Stimulated activated CD4-positive, alpha-beta T cell treated with anti-CD3 and anti-CD28 coated beads, Interleukin-12 subunit alpha, Interleukin-12 subunit beta, amount 100 ng/mL, for 48 hours (primary cell): ENCODE measurements at places on chromosomes 2 and 18.

DNA sequence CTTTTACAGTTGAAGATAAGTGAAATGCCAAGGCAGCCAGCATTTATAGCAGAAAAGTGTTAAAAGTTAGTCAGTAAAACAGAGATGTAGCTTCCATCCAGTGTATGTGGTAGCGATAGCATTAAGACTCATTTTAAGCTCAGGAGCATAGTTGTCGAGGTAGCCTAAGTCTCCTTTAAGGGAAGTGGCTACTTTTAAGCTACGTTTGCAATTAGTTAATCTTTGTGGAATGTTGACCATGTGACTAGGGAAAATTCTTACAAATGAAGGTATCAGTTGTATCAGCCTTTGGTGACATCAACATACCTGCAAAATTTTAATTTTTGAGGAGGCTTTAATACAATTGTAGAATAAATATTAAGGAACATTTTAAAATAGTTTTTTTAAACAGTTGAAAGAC lies 61.9 kb downstream of the LHCGR start:
- DNase-seq: no peak

- DNase-seq: no peak
Measured at GRCh38 chr2:46780801-46781445, 134.7 kb downstream of the MCFD2 start.

GRCh38 chr18:37138456-37138855 lies 309.5 kb downstream of the KIAA1328 start:
- DNase-seq: no peak

DNA sequence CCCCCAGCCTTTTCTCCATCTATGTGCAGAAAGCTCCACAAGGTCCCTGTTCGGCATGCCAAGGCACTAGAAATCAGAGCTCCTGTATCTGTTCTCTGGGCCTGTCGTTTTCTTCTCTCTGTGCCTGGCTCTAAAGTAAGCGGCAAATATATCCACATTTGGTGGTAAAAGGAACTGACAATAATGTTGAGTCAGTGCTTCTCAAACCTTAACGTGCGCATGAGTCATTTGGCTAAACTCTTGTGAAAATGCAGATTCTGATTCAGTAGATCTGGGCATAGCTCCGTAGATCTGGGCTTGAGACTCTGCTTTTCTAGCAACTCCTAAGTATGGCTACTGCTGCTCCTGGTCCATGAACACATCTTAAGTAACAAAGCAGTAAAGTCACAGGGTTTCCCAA lies 16.5 kb upstream of the ACSL3 start:
- no peak for DNase-seq

DNA sequence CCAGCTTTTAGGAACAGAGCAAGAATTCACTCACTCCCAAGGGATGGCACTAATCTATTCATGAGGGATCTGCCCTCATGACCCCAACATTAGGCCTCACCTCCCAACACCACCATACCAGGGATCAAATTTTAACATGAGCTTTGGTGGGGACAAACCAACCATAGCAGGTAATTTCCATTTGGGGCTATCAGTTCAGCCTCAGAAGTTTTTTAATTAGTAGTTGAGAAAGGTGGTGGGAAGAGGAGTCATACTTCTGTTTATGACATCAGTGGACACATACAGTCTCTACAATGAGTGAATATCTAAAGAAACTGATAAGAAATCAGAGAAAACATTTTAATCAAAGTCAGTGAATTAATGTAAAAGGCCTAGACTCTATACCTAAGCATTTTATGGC lies 59.6 kb upstream of the EMILIN2 start:
- no peak for DNase-seq

- no peak for DNase-seq
Measured at GRCh38 chr2:216478151-216478550, 20.5 kb upstream of the RPL37A start.

DNA sequence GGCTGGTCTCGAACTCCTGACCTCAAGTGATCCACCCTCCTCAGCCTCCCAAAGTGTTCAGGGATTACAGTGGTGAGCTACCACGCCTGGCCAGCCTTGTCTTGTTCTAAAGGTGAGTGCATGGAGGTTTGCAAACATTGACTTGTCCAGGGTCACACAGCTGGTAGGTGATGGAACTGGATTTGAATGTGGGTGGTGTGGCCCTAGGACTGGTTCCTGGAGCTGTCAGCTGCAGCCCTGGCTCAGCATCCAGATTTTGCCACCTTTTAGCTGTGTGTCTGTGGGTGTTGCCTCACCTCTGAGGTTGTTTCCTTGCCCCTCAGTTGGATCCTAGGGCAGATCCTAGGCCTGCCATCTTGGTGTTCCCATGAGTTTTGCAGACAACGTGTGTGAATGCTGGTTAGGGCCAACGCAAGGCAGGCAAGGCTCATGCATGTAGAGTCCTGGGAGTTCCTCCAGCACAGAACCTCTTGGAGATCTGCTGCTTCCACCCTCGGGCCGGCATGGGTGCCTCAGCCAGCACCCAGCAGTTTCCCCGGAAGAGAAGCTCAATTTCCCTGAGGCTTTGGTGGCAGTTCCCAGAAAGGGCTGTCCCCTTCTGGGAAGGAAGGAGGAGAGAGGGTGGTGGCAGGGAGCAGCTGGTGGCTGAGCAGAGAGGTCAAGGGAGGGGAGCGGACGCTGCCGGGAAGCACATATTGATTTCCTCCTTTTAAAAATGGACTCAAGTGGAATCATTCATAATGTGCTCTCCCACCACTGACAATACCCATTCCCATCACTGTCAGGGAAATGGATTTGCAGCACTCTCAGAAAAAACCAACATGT lies 127.6 kb upstream of the HS6ST1 start:
- no peak for DNase-seq

DNA sequence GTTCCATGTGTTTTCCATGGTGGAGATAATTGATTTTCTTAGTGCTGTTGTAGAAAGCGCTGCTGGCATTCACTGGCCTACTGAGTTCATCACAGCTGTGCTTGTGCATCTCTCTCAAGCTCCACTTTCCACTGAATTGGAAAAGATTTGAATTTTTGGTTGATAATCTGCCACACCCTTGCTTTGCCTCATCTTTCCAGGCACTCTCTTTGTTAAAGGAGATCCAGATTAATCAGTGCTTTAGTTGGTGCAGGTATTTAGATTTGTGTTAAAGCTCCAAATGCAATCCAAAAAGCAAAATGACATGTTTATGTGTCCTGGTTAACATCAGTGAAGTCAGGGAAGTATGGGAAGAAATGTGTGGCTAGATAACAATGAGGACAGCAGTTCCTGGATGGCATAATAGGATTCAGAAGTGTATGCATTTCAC lies 2.7 kb upstream of the COL3A1 start:
- DNase-seq: no peak
